ENCODE measurements at places on chromosomes 4 and X.

GRCh38 chr4:42637867-42638266 is 19.0 kb downstream of the ATP8A1 start:
- no peak for DNase-seq

- no peak for DNase-seq
Measured at GRCh38 chr4:25051534-25051933, 20.8 kb upstream of the LGI2 start.

DNA sequence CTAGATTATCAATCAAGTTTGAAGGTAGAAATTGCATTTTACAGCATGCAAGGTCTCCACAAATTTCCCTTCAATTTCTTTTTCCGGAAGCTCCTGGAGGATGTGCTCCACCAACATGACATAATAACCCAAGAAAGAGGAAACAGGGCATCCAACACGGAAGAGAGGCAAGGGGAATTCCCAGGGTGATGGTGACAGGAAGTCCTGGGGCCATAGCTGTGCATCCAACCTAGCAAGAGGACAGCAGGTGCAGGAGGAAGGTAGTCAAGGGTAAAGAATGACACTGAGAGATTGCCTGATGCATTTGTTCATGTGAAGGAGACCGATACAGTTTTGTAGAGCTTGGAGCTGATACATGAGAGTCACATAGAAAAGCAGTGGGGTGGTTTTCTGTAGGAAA is 115.7 kb upstream of the LSM6 start:
- DNase-seq: no peak

DNA sequence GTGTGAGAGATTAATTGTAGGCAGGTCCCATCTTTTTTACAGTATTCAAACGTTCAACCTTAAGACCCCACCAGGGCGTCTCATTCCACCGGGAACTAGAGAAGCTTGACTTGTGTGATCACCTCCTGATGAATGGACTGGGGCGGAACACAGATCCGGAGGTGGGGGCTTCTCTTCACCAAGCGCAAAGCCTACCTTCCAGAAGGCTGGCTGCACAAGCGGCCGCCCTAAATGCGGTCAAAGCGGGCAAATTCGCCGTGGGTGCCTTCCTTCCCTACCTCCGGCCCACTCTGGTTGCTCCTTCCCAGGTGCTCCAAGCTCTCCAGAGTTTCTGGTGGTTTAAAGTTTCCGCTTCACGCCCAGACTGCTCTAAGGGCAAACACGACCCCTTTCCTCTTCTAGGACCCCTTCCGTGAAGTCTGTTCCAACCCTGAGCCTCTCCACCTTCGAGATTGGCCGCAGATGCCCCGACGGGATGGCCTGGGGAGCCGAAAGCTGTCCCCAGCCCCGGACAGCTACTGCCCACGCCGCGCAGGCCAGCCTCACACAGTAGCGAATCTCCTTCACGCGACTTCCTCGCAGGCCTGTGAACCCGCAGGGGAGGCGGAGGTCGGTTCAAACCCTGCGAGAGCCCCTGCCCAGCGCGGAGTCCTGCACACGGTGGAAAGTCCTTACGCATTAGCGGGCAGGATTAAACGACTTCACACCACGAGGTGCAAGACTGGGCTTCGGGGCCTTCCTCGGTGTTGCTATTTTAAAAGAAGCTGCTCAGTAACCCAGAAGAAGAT is 1.6 kb upstream of the WWC2 start:
- DNase-seq: no peak

DNA sequence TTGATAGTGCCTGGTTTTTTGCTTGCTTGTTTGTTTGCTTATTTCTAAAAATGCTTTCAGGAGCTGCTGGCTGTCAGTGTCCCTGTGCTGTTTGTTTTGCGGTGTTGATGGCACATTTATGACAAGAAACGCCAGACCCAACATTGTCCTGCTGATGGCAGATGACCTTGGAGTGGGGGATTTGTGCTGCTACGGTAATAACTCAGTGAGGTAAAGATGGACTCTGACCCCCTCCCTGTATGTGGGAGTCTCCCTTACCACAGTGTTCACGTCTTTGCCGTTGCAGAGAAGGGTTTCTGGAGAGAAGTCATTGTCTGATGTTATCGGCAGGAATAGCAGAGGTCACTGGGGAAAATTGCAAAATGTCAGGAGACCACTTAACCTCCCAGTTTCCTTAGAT is at the start of gene ARSH:
Gene ARSH, plus strand, starts transcription at position 52 of the 400 bp plus-strand sequence. Its CDS starts 67 bp downstream, at position 119.
- no peak for DNase-seq

DNA sequence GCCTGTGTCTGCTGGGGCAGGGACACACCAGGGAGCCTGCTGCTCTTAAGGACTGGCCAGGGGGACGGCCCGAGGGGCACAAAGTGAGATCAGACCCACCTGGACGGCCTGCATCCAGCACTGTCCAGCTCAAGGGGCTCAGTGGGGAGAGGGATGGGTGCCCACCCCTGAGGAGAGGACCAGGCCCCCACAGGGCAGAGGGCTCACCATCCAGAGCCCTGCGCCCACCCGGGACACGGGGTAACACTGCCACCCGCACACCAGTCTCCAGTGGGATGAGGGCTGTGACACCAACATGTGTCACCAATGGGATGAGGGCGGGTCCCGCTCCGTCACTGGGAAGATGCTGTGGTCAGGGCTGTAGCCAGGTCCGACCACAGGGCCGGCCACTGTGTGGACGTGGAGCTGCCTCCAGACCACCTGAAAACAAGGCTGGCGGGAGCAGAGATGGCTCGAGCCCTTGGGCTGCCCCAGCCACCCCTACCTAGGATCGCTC is 13.2 kb downstream of the DGKQ start:
- DNase-seq: no peak

- no peak for DNase-seq
Measured at GRCh38 chr4:169132561-169133305, 122.7 kb upstream of the CBR4 start.

GRCh38 chrX:34487364-34487763 is 169.7 kb downstream of the TMEM47 start:
- DNase-seq: no peak

DNA sequence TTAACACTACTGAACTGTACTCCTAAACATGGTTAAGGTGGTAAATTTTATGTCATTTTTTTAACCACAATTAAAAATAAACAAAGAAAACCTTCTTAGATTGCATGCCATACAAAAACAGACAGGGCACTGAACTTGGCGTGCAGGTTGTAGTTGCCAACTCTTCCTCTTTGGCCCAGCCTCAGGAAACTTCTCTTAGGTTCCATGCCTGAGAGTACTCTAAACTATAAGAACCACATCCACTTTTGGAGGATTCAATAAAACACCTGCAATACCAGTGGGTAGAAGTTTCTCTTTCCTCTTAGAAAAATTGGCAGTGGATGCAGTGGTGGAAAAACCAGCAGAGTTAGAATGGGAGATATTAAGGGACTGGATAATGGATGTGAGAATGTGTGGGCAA is 103.4 kb downstream of the LUZP4 start:
- no peak for DNase-seq

- DNase-seq: no peak
Measured at GRCh38 chrX:70039758-70040157, 10.0 kb downstream of the AWAT2 start.
